Thymus (tissue), 14 donors: ENCODE measurements at places on chromosomes 1 and 21.
A peak's percentile ranks its signal among the peaks of the same experiment; 100 is the strongest.

- DNase-seq = no peak
Measured at GRCh38 chr1:906600-907420, 16.9 kb upstream of the SAMD11 start.

GRCh38 chr1:84541679-84542078 lies 32.6 kb downstream of the CTBS start:
- DNase-seq = no peak

- DNase-seq = no peak
Measured at GRCh38 chr1:235136111-235136510, 7.5 kb upstream of the TOMM20 start.

DNA sequence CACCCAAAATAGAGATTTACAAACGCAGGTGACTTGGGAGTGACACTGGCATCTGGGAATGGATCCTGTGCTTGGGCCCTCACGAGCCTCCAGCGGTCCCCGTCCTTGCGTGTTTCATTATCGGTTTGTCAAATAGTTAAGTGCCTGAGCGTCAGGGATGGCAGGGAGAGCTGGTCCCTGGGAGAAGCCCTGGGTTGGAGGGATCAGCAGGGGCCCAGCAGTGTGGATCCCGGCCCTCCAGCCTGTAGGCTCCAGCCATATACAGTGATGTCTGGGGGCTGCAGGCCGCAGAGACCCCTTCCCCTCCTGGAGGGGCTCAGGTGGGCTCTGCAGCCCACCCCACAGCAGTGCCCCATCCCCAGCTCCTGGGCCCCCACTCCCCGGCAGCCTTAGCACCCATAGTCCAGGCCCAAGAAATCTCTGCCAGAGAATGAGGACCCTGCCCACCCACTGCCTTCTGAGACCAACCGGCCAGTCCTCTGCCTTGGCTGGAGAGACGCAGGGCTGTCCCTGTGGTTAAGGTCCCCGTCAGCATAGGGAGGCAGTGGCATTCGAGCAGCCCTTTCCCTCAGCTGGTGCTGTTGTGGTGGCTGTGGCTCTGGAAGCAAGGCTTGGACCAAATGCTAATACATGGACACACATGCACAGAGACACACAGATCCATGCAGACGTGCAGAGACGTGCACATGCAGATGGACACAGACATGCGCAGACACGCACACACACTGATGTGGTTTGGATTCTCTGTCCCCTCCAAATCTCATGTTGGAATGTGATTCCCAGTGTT lies 2.4 kb upstream of the SLC19A1 start:
- DNase-seq = no peak

GRCh38 chr1:150749720-150750311 lies 15.8 kb downstream of the CTSS start:
- no peak for DNase-seq

GRCh38 chr21:42190486-42190863 lies 28.5 kb upstream of the ABCG1 start:
- DNase-seq = no peak

DNA sequence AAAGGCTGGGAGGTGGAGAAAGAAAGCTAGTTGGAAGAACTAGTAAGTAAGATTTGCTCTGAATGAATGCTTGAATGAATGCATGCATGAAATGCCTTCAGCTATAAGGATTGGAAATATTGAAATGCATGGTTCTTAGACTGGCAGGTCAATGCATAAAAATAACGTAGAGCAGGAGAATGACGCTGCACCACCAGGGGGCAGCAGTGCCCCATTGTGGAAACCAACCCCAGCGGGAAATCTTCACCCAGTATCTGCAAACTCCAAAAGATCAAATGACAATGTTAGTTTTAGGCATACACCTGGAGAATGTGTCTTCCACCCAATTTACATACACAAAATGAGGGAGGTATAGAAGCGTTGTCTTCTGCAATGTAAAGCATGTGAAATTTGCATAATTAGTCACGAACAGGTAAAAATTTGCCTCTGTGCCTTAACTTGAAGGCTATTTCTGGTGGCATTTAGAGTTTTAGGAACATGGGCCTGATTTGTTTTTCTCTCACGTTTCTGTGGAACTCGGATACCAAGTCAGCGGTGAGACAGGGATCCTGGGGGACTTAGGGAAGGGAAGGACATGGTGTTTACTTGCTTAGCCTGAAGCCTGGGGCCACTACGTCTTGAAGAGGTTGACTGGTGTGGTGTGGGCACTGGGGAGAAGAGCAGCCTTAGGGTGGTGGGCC lies 78.6 kb downstream of the HHAT start:
- peak; percentile 74 for DNase-seq

DNA sequence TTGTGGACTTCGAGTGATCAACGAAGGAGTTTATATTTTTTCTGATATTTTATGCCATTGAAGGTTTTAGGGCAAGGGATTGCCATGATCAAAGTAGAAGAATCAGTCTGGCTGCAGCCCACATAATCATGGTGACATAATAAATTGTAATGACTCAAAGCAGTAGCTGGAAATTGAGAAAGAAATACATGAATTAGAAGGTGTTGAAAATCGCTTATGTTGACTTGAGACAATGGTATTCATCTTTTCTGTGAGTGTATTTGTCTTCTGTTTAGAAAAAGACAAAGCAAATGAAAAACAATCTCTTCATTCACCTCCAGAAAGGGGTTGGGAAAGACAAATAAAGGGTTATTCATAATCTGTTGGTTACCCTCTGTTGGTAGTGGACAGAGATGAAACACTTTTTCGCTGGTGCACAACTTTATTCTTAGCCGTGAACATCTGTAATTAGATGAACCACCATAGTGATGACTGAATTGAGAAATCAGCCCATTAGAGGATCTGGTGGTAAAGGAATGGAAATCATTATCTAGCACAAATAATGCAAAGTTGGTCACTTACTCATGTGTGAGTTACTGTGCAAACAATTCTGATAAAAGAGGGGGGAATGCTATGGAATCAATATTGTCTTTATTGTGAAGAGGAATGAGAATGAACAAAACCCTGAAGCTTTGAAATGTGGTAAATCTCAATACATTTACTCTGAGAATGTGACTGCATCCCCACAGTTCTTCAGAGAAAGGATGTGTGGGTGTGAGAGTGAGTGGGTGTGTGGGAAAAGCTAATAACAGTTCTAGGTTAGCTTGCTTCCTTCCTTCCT lies 121.8 kb downstream of the NTNG1 start:
- DNase-seq = no peak

- DNase-seq = no peak
Measured at GRCh38 chr1:4346131-4346530, 308.3 kb upstream of the AJAP1 start.

DNA sequence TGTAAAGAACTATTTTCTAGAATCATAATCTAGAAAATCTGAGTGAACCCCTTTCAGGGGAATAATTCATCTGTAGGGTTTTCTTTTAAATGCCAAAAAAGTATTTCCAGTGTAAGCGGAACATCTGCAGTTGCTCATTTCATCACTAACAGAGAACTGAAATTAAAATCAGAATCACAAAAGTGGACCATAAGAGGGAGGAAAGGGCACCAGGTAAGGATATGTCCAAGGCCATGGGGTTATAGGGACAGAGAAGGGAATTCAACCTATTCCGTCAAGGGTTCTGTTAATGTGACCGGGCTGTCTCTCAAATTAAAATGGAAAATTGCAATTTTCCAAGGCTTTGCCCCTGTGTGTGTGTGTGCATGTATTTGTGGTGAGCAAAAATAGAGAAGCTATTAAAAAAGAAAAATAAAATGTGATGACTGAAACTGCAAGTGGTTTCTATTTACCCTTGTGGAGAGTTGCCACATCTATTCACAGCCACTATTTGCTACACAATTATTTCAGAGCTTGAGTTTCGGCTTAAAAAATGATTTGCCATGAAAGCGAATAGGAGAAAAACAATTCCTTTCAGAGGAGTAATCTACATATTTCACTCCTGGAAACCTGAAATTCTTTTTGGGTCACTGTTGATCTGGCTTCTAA lies 53.1 kb downstream of the APP start:
- DNase-seq = no peak

DNA sequence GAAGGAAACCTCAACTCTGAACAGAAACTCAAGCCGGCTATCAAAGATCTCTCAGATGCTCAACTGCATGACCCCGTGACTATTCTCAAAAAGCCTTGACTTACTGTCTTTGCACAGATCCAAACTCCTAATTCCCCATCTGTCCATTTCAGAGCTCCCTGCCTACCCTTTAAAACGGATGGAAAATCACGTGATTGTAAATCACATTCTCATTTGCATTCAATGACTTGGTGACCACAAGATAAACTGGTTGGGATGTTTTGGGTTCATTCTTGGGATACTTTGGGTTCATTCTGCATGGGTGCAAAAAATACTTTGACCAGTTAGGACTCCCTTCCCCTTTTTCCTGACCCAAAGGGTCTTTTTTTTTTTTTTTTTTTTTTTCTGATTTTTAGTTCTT lies 41.3 kb upstream of the RUNX1 start:
- DNase-seq = no peak

DNA sequence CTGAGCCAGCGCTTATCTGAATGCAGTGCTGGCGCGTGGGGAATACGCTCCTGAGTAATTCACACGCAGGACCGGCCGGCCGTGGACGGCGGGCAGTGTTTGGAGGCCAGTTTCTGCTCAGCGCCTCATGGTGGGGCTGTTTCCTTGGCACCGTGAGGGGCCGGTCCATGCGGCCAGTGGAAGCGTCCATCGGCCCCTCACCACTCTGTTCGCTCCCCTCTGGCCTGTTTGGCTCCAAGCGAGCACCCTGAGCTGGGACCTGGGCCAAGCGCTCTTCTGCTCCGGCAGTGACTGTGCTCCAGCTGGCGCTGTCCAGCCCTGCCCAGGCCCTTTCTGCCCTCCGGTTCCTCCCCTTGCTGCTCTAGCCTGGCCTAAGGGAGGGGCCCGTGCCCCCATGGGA lies 16.3 kb upstream of the PLCH2 start:
- no peak for DNase-seq

DNA sequence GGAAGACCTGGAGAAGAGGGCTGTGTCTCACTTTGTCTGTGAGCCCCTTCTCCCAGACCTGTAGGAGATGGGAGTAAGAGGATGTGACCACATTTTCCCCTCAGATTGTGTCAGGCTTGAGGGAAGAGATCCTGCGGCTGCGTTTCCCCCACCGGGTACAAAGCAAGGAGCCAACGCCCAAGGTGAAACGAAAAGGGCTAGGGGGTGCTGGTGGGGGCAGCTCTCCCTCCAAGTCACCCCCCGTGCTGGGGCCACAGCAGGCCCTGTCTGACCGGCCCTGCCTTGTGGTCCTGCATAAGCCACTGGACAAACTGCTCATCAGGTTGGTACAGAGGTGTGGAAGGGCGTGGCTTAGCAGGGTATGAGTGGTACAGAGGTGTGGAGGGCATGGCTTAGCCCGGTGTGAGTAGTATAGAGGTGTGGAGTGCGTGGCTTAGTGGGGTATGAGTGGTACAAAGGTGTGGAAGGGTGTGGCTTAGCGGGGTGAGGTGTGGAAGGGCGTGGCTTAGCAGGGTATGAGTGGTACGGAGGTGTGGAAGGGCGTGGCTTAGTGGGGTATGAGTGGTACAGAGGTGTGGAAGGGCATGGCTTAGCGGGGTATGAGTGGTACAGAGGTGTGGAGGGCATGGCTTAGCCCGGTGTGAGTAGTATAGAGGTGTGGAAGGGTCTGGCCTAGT lies 30.6 kb downstream of the HYI start:
- DNase-seq = no peak

DNA sequence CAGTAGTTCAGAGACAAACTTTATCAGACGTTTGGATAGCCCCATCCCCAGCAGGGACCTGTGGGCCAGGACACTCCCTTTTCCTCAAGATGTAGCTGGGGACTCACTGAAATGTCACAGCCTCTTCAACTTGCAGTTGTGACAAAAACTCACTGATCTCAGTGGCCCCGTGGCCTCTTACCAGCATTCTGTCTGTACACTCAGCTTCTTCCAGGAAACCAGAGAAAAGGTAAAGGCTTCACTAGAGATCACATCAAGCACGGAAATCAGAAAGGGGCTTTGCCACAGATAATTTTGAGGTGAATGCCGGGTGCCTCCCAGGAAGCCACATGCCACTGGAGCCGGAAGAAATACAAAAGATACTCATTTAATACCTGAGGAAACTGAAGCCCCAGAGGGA lies 122.2 kb downstream of the CCDC185 start:
- DNase-seq = no peak

- no peak for DNase-seq
Measured at GRCh38 chr1:55235722-55236121, 20.6 kb upstream of the USP24 start.

DNA sequence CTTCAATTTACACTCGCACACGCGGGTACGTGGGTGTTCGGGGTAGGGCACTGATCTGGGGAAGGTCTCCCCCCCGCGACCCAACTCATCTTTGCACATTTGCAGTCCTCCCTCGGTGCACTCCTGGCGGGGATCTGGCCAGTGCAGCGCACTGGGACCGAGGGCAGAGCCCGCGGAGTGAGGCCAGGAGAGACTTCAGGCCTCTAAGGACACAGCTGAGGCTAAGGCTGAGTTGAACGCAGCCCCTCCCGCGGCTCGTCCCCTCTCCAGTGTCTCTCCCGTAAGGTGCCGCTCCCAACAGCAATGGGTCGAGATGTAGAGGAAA lies 936 bp upstream of the NCAM2 start:
- DNase-seq = no peak

GRCh38 chr1:237293804-237294203 lies 251.8 kb downstream of the RYR2 start:
- DNase-seq = no peak

DNA sequence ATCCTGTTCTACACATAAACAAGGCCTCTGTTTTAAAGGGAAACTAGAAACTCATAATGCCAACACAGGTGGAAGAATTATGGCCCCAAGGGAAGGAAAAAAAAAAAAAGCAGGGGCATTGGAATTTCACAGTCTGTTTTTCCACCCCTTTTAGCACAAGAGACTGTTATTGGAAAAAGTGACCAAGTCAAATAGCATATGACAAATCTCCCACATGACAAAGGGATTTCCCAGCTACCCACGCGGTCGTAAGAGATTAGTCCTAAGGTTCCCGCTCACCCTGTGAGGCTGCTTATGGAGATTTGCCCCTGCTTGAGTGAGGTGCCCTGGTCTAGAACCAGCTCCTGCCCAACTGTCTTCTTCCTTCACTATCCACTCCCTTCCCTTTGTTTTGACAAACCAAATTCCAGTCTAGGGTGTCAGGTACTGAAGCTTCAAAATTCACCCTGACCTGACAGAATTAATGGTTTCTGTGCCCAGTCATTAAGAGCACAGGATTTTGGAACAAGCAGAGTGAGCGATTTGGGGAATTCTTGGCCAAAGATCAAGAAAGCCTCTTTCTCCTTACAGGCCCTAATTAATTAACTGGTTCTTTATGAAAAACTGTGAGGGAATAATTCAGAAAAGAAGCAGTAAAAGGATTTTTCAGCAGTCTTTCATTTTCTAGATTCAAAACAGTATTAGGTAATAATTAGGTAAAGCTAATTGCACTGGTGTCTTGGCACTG lies 107.3 kb downstream of the NMNAT2 start:
- DNase-seq = no peak
